ENCODE measurements at places on chromosomes 6 and 20.

- DNase-seq = peak; percentile 79
Measured at GRCh38 chr6:7424967-7425807, 35.6 kb downstream of the RIOK1 start.

DNA sequence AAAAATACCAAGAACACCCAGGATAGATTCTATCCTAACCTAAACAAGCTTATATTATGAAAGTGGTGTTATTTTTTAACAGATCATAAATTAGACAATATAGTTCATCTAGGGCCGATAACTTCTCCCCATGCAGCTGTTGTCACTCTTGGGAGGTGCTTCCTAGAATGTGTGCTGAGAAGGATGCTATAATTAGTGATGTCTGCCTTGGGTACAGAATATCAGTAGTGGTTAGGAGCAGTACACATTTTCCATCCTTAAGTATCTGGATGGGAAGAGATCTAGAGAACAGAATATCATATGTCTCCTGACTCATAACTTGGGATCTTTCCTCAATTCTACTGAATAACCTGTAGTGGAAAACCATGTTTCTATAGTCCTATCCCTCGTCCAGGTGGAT is 214.5 kb downstream of the BCKDHB start:
- DNase-seq = no peak

GRCh38 chr20:59721386-59721785 is 117.0 kb downstream of the PHACTR3 start:
- no peak for DNase-seq

GRCh38 chr20:710780-711450 is 35.3 kb upstream of the SCRT2 start:
- no peak for DNase-seq

- DNase-seq = no peak
Measured at GRCh38 chr20:32396646-32397160, 38.6 kb downstream of the ASXL1 start.

GRCh38 chr20:58202044-58202443 is 26.4 kb downstream of the ANKRD60 start:
- no peak for DNase-seq

DNA sequence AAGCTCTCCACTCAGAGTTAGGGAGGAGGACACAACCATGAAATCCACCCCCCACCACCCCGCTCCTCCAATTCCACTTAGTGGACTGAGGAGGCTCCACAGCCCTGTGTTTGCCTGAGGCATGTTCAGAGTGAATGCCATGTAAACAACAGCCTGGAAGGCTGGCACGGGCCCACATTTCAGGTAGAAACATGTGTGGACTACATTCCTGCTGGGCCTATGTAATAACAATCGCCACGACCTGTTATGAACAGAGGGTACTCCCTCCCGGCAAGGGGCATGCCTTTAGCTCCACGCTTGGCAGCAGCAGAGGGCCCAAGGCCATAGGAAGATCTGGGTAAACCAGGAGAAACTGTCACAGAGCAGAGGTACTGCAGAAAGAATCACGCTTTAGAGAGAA is 65.5 kb downstream of the ISM1 start:
- no peak for DNase-seq

DNA sequence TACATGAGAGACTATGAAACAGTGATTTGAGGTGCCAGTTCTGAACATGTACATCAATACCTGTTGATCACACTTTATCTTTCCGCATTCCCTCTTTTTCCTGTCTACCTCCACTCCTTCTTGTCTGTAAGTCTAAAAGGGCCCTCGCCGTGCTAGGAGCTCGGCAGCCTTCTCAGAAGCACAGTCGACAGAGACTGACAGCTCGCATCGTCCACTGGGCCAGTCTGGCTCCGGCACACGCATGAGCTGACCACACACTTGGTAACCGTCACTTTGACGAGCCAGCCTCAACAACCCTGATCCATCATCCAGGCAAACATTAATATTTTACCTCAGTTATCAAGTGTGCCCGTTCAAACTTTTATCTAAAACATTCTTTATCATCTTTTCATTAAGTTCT is 265.3 kb downstream of the TFAP2A start:
- DNase-seq = no peak
